DMS79 (cell line): ENCODE measurements at places on chromosomes 16 and 17.

GRCh38 chr17:70345061-70345460 lies 175.7 kb downstream of the KCNJ2 start:
- no peak for DNase-seq

DNA sequence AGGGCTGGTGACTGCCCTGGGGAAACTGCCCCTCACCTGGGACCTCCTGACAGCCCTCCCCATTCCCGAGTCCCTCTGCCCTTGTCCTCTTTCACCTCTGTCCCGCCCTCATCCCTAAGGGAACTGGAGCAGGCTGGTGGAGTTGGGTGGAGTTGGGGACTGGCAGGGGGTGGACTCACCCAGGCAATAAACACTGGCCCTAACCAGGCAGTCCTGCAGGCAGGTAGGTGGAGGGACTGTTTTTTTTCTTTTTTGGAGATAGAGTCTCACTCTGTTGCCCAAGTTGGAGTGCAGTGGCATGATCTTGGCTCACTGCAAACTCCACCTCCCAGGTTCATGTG lies 11.7 kb downstream of the GCGR start:
- DNase-seq, result no peak

- DNase-seq, result no peak
These were observed 1.4 kb downstream of the DDX42 start for GRCh38 chr17:63775420-63775819.

GRCh38 chr16:65895906-65896305 lies 470.6 kb upstream of the CDH5 start:
- no peak for DNase-seq

GRCh38 chr17:78341559-78342448 lies 18.1 kb downstream of the SOCS3 start:
- no peak for DNase-seq

DNA sequence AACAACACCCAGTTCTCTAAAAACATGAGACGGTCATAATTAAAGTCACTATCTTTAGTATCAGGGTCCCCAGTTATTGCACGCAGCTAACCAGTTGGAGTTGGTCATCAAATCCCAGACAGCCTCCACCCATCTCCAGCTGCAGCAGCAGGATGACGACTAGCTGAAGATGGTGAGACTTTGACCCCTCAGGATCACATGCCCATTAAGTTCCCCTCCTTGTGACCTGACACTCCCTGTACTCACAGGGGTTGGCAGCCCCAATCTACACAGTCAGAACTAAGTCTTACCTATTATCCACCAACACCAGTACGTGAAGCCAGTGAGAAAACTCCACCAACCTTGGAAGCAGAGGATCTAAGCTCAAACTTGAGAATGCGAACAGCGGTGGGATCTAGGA lies 37.7 kb upstream of the IRX5 start:
- no peak for DNase-seq

DNA sequence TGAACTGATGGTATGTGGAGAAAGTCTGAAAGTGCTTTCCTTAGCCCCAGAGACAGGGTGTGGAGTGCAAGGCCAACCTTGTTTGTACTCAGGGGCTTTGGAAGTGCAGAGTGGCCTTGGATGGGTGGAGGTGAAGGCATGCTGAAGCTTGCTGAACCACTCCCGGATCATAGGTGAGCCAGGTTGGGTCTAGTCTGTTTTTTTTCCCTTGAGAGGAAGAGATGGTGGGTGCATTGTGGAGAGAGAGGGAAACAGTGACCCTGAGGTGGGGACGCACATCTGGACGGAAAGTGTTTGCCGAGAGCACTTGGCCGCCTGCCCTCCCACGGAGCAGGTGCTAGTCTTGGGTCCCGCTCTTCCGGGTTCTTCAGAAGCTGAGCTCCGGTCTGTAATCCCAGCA lies 12.5 kb downstream of the ABAT start:
- DNase-seq, result peak; percentile 59

DNA sequence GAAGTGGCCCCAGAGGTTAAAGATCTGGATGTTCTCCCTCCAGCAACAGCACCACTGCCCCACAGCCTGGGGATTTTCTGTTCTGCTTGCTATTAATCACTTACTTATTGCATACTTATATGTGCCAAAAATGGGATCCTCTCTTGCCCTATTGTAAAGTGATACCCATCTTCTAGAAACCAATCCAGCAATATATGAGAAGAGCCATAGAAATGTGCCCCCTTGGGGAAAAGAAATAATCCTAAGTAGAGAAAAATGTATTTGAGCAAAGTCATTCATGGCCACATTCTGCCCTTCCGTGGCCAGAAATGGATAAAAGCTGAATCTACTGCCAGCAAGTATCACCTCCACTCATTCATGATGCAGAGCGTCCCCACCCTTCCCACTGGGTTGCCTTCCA lies 20.9 kb downstream of the SOST start:
- DNase-seq, result no peak

DNA sequence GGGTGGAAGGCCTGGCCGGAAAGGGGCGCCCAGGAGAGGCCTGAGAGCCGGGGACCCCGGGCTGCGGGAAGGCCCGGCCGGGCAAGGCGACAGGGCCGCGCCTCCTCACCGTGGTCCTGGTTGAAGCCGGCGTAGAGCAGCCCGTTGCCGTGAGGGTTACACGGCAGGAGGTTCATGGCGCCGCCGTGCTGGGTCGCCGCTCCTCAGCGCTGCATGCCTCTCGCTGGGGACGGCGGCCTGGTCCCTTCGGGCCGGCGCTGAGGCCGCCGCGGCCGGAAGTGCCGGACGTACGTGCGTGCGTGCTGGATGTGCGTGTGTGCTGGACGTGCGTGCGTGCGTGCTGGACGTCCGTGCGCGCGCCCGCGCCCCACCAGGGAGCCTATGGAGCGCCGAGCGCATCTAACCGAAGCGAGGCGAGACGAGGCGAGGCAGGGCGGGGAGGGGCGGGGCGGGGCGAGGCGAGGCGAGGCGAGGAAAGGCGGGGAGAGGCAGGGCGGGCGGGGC lies at the start of gene WDR45B:
WDR45B (minus strand) TSS at position 280 of the 504 bp plus-strand sequence; CDS start at position 176, 104 bp downstream.
- DNase-seq, result peak; percentile 75

- DNase-seq, result peak; percentile 20
These were observed 29.0 kb downstream of the PIMREG start for GRCh38 chr17:6473128-6473767.

GRCh38 chr17:50196036-50196435 lies 5.4 kb downstream of the COL1A1 start:
- no peak for DNase-seq

DNA sequence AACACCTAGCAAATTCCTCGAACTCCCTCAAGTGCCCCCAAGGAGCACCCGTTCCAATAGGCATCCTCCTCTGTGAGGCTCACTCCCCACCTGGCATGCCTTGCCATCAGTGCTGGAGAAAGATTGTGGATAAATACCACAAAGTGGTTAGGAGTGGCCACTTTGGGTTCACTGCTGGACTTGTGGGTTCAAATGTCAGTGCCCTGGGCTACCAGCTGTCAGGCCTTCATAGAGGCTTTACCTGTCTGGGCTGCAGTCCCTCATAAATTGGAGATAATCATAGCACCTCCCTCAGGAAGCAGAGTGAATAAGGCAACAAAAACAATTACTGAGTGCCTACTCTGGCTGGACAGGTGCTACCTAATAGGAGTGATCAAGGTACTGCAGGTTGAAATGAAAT lies 1.5 kb upstream of the SYT17 start:
- peak; percentile 49 for DNase-seq

DNA sequence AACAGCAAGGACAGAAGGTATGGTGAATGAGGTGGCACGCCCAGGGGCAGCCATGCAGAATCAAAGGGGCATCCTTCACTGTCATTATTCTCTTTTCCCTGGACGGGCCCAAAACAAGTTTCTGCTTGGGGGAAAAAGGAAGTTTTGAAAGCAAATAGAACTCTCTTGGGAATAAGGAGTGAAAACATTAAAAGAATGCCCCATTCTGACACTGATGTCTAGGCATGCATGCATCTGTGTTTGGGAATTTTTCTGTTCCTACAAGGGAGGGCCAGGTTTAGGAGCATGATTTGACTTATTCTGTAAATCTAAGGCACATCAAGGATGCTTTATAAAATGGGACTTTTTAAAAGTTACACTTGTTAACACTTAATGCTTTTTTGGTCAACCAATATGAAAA lies 34.3 kb upstream of the SLC12A3 start:
- no peak for DNase-seq

GRCh38 chr16:50459496-50460080 lies 88.6 kb upstream of the NKD1 start:
- no peak for DNase-seq

DNA sequence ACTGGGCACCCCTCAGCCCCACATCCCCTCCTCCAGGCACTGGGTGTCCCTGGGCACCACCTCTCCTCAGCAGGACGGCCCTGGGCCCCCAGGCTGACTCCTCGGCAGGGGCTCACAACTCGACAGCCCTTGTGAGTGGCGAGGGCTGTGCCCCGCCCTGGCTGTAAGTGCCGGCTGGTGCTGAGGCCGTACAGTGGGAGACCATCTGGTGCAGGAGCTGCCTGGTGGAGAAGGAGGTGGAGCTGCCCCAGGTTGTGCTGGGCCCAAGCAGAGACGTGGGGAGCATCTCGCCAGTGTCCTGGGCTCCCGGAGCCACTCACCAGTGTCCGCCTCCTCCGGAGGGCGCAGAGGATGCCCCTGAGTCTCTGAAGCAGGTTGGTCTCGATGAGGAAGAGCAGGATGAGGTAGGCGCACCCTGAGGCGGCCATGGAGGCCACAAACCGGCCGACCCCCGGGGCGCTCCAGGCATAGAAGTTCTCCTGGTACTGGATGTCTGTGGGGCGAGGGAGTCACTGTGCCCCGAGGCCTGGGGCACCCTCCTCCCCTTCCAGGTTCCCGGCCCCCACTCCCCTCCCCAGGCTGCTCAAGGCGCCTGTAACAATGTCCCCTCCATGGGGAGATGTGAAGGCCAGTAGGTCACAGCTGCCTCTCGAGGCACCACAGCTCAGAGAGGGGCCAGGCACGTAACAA lies 15.1 kb upstream of the RNPS1 start:
- no peak for DNase-seq

DNA sequence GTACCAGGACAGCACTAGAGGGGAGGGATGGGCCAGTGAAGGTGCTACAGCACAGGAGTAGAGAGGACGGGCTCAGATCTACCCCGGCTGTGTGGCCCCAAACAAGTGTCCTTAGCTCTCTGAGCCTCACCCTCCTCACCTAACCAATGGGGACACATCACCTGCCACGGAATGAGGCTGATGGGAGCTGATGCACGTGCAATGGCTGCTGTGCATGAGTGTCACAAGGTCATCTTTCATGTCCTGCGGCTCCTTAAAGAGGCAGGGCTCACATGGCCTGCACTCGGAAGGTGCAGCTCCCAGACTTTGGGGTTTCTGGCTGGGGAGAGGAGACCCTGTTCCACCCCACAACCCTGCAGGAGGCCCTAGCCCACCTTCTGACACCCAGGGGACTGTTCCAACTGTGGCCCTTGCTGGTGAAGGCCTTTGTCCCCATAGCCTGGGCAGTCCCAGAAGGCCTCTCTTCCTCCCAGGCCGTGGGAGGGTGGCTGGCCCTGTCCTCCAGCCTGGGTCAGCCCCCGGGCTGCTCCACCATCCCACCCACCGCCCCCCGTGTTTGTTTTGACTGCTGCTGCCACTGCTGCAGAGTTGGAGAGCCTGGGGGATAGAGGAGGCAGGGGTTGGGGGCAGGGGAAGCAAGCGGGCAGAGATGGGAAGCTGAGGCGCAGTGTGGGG lies 10.5 kb downstream of the HAP1 start:
- no peak for DNase-seq

DNA sequence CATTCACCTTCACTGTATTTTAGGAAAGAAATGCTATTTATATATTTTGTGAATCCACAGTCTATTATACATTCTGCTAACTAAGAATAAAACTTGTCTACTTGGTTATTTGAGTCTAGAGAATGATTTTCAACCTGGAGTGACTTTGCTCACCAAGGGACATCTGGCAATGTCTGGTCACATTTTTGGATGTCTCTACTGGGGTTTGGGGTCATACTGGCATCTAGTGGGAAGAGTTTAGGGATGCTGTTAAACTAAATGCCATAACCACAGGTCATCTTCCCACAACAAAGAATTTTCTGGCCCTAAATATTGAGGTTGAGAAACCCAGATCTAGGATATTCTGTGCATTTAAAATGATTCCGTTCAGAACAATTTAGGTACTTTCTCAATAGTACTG lies 26.0 kb downstream of the KCNJ16 start:
- no peak for DNase-seq

GRCh38 chr17:39364236-39365025 lies 37.0 kb downstream of the FBXL20 start:
- no peak for DNase-seq

DNA sequence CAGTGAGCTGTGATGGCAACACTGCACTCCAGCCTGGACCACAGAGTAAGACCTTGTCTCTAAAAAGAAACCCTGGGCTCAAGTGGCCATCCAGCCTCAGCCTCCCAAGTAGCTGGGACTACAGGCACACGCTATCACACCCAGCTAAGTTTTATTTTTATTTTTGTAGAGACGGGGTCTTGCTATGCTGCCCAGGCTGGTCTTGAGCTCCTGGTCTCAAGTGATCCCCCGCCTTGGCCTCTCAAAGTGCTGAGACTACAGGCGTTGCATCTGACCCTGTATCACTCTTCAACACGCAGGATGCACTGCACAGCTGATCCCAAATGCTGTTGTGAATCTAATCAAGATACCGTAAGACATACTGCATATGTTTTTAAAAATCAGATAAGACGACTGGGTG lies 23.0 kb downstream of the ANKRD11 start:
- no peak for DNase-seq

DNA sequence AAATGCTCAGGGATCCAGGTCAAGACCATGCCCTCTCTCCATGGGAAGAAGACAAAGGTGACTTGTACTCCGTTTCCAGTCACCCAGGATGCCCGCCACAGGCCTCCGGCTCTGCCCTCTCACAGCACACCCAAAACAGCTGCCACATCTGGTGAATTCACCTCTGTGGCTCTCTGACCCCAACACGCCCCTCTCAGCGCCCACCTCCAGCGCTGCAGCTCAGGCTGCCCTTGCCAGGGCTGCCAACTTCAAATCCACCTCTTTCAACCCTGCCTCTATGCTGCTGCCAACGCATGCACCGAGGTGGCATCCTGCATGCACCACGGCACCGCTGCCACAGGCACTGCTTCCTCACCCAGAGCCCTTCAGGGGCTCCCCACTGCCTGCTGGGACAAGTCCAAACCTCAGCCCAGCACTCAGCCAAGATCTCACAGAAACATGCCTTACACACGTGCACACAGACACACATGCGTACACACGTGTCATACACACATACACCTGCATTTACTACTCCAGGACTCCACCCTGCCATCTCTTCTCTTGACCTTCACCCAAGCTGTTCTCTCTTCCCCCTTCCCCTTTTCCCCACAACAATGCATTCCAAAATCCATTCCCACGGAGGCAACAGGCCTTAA lies 7.5 kb downstream of the HID1 start:
- no peak for DNase-seq
